NCI-H2171 (cell line): ENCODE measurements at places on chromosomes 12 and 14.

DNA sequence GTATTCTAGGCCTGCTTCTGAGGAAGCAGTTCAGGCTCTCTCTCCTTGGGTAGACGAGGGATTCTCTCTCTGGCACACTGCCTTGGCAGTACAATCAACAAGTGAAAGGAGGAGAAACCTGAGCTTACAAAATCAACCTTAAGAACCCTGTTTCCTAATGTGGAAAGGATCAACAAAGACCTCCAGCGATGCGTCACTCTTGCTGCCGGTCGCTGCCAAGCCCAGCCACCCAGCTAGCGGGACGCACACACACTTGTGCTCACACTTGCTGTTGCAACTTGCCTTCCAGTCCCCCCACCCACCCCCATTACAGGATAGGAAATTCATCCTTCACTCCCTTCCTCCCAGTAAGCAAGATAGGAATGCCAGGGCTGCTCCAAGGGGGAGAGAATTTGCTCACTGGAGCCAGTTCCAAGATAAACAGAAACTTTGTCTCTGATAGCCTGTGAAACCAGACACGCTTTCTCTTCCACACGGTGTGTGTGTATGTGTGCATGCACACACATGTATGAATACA is 144.3 kb downstream of the BCL11B start:
- no peak for DNase-seq

- no peak for DNase-seq
Measured at GRCh38 chr14:20516921-20517320, 11.6 kb downstream of the RNASE10 start.

- DNase-seq: no peak
Measured at GRCh38 chr12:71166280-71166679, 8.5 kb upstream of the TSPAN8 start.

DNA sequence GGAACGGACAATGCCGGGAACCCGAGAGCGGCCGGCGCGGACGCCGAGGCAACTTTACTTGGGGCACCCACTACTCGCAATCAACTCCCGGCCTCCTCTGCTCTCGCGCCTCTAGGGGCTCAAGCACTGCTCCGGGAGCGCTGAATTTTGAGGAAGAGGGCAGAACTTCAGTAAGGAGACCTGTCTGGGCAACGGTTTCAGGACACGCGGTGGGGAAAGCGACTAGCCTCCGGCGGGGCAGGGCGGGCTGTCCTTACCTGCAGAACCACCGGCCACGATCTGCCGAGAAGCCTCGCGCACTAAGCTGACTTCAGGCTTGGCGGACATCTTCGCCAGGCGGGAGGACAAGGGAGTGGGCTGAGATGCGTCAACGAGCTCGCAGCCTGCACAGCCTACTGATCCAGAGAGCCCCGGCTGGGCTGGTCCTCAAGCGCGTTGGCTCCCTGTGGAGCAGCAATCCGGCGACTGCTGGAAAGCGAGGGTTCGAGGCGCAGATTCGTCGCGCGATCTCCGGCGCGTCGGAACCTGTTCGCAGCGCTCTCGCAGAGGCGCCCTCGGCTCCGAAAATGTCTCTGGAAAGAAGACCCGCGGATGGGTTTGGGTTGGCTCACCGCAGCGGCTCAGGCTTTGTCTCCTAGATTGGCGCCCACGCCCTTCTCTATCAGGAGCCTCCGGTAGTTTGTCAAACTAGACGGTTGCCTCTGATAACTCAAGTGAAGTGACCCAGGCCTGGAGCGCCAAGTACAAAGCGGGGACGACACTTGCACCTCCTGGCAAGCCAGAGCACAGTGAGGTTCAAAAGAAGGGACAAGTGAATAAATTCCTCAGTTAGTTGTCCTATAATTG is at the start of gene SLC25A21:
Gene SLC25A21, minus strand, starts transcription at position 583 of the 846 bp plus-strand sequence.
- peak; percentile 59 for DNase-seq

GRCh38 chr12:88600272-88600671 is 20.0 kb upstream of the KITLG start:
- no peak for DNase-seq

DNA sequence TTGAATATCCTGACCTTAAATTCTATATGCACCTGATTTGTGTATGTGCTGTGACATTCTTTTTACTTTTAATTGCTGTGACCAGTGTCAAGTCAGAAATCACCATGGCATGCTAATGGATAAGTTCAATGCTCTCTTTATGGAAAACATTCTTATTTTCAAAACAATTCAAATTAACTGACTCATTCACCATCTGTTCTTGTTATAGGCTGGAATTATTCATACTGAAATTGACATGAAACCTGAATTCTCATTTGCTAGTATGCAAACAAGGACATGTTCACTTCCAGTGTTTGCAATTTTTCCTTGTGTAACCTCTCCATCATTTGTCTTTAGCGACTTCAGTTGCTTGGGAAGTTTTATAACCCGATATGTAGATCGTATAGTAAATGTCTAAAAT is at the start of gene TAS2R30:
Gene TAS2R30, minus strand, starts transcription at position 340 of the 400 bp plus-strand sequence. CDS start 400 bp downstream, outside the sequence.
- DNase-seq: no peak

GRCh38 chr14:70019695-70020094 is 140.5 kb downstream of the SMOC1 start:
- DNase-seq: no peak

GRCh38 chr12:39875721-39876120 is 230.2 kb downstream of the SLC2A13 start:
- no peak for DNase-seq

GRCh38 chr14:81716953-81717352 is 183.3 kb upstream of the SEL1L start:
- no peak for DNase-seq

- no peak for DNase-seq
Measured at GRCh38 chr12:3028108-3028507, 49.1 kb upstream of the TSPAN9 start.

- no peak for DNase-seq
Measured at GRCh38 chr12:54421879-54422250, 2.8 kb upstream of the ITGA5 start.

- no peak for DNase-seq
Measured at GRCh38 chr14:36485773-36486172, 34.3 kb downstream of the NKX2-1 start.

DNA sequence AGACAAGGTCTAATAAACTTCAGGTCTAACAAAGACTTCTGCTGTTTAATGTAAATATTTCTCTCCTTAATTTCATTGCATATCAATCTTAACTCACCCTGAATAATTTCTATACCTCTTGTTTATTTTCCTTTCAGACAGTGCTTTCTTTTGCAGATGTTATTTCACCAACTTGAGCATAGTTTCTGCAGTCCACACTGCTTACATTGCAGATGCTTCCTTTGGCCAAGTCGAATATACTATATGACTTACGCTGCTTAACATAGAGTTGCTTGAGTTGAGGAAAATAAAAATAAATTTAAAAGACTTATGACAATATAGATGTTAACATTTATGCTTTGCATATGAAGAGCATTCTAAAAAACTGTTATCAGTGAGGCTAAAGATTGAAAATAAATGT is 217.7 kb downstream of the PTPRO start:
- no peak for DNase-seq

DNA sequence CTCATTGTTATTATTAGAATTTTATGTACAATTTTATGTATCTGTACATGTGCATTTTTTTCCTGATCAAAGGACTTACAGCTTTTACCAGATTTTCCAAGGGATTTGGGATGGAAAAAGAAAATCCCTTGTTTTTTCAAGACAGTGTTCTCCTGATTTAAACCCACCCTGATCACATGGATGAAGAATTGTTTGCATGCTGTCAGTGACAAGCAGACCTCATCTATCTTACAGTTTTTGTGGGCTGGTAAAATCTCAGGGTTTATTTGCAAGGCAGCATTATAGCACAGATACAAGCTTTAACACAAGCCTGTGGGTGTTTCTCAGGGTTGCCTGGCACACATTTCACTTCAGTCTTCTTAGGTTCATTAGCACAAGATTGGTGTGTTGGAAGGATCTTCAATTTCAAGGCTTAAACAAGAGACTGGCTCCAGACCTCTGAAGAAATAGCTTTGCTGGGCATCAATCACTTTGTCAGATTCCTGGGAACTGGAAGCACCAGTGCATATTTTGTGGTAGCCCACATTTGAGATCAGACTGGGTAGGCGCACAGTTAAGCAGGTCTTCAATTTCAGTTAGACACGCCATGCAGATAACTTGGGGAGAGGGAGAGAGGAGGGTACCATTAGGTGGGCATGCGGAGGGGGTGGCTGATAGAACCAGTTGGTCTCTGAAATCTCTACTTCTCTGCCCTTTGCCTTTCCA is 118.0 kb downstream of the TBX5 start:
- DNase-seq: no peak

DNA sequence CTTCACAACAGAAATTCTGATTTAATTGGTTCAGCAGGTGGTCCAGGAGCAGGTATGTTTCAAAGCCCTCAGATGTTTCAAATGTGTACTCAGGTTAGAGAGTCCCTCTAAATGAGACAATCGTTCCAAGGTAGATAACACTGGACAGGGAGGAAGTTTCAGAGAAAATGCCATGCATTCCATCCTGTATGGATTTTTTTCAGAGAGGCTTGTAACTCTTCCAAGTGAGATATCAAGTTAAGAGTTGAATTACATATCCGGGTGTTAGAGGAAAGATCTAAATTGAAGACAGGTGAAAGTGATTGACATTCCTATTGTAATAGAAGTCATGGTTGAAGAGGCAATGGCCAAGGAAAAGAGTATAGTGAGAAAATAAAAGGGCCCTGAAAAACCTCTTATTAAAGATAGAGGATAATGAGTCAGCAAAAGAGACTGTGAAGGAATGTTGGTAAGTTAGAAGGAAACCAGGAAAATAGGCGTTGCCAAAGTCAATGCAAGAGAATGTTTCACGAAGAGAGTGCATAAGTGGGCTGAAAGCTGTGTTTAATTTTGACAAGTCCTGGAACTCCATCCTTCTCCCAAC is 105.8 kb downstream of the BMP4 start:
- DNase-seq: no peak

- DNase-seq: no peak
Measured at GRCh38 chr12:77377622-77378021, 312.3 kb upstream of the E2F7 start.

GRCh38 chr12:19192710-19193109 is 63.2 kb downstream of the PLEKHA5 start:
- DNase-seq: no peak

DNA sequence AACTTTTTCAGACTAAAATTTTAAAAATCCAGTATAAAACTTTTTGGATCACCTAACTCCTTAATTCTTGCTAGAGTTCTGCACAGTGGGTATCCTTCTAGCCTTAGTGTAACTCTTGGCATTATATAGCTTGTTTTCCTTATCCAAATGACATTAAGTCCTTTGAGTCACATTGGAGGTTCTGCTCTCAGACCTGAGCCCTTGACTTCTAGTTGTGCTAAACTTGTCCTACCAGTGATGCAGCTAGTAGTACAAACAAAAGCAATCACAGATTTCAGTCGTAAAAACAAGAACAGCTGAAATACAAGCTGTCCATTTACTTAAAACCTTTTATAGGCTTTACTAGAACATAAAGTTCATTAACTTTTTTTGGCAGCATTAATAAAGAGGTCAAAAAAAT is 10.5 kb downstream of the ZBTB1 start:
- DNase-seq: no peak

GRCh38 chr14:104865081-104865630 is at the start of gene CEP170B:
CEP170B (plus strand) TSS chr14:104865268; CDS start chr14:104868451, 3,183 bp downstream.
- DNase-seq: peak; percentile 45

DNA sequence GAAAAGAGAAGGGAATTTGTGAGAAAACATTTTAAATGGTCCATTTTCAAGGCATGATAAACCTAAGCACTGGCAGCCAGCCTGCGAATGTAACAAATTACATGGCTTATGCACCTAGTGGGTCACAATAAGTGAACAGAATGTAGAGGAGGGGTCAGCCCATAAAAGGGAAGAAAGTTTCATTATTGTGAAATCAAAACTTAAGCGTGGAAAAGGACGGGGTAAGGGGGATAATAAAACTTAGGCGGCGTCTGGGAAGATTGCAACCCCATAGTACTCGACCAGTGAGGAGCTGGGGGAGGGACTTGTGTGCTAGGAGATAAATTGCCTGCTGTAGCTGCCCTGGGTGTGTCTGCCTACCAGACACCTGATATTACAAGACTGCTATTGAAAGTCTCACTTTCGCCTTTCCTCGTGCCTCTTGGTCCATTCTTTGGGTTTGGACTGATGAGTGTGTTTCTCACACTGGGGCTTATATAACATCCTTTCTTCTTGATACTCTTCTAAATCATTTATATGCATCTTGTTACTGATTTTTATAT is 40.6 kb downstream of the ZDHHC17 start:
- DNase-seq: no peak

DNA sequence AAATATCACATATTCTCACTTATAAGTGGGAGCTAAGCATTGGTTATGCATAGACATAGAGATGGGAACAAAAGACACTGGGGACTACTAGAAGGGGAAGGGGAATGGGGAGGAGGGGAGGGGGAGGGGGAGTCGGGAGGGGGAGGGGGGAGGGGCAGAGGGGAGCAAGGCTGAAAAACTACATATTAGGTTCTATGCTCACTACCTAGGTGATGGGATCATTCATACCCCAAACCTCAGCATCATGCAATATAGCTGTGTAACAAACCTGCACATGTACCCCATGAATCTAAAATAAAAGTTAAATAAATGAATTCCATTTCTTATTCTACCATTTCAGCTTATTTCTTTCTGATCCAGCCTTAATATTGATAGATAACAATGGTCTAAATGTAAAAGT is 21.9 kb upstream of the PTCSC3 start:
- DNase-seq: no peak

GRCh38 chr12:69844836-69845235 is 19.8 kb downstream of the MYRFL start:
- no peak for DNase-seq

DNA sequence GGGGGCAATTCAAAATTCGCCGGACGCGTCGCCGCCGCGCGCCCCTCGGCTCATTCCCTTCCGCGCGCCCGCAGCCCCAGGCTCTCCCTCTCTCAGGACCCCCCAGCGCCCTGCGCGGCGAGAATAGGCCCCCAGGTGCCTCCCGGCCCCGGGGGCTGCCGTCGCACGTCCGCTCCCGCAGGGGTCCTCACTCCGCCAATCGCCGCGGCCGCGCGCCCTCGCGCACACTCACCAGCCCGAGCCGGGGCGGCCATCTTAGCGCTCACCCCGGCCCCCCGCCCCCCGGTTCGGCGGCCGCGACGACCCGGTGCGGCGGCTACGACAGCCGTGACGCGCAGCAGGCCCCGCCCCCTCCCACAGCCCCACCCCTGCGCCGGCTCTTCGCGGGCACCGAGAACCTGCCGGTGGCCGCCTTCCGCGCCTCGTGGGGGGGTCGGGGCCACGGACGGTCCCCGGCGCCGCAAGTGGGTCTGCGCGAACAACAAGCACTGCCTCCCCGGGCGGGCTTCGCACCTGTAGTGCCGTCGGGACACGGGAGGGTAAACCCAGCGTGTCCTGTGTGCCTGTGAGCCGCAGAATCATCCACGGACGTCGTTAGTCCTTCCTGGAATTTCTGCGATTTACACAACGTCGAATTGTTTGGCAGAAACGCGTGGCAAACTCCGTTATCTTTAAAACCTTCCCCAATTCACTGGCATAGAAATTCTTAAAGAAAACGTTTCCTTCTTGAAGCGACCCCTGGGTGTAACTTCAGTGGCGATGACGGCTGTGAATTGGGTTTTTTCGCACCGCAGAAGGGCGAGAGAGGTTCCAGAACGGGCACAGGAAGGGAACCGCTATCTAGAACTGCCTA is 2.5 kb downstream of the USP44 start:
- peak; percentile 78 for DNase-seq
